Stimulated activated memory B cell treated with anti-CD40 and anti-IgM and Interleukin-4, amounts not matched to agents 10 μg/mL and 1 μg/mL and 100 μg/mL, for 72 hours (primary cell): ENCODE measurements at places on chromosomes 6 and 20.
A peak's percentile ranks its signal among the peaks of the same experiment; 100 is the strongest.

- ATAC-seq: no peak
Observed at GRCh38 chr6:118134736-118135135, 227.7 kb downstream of the SLC35F1 start.

- no peak for ATAC-seq
Observed at GRCh38 chr6:78511009-78511408, 356.3 kb upstream of the IRAK1BP1 start.

GRCh38 chr20:40282541-40282940 lies 406.5 kb downstream of the MAFB start:
- no peak for ATAC-seq

GRCh38 chr6:31289788-31290187 lies 17.9 kb upstream of the HLA-C start:
- ATAC-seq: no peak

DNA sequence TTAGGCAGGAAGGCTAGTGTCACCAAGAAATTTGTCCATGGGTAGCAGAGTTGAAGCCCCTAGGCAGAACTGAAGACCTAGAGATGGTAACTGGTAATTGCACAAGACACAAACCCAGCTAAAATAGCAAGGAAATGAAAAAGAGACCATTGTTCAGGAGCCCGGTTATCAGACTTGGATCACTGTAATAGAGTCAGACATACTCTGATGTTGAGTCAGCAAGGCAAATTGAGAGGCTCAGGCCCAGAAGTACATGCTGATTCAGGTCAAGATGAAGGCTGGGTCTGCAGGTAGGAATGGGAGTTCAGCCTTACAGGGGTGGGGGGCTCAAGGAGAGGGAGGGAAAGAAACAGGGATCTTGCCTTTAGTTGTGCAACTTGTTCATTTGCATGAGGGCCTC lies 6.5 kb upstream of the TMEM242 start:
- no peak for ATAC-seq

DNA sequence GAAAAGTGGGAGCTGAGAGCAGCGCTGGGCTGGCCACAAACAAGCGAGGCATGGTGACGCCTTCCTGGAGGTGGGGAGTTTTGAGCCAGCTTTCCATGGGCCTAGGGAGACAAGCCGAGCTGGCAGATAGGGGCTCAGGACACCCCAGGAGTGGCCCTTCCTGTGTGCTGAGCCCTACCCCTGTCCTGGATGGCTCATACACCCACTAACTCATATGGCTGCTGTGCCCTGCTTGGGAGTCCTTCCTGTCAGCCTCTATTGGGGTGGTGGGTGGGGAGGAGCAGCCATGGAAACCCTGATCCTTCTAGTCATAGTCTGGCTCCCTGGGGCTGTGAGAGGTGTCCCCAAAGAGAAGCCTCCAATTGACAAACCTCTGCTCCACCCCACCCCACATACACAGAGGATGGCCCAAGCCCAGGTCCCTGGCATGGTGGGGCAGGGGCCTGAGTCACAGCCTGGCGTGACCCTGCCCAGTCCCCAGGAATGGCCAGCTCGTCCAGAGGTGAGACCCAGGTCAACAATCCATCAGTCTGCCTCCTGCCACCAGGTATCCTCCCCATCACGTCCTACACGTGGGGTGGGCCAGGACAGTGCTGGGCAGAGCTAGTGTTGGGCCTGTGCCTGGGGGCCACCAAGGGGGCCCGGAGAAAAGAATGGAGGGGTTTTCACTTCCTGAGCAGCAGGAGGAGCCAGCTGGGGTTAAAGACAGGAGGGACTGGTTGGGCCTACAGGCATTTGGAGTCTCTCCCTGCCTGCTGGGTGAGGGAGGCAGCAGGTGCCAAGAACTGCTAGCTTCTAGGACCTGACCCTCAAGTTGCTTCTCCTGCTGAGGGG lies 52.2 kb downstream of the MRPL14 start:
- ATAC-seq: no peak

DNA sequence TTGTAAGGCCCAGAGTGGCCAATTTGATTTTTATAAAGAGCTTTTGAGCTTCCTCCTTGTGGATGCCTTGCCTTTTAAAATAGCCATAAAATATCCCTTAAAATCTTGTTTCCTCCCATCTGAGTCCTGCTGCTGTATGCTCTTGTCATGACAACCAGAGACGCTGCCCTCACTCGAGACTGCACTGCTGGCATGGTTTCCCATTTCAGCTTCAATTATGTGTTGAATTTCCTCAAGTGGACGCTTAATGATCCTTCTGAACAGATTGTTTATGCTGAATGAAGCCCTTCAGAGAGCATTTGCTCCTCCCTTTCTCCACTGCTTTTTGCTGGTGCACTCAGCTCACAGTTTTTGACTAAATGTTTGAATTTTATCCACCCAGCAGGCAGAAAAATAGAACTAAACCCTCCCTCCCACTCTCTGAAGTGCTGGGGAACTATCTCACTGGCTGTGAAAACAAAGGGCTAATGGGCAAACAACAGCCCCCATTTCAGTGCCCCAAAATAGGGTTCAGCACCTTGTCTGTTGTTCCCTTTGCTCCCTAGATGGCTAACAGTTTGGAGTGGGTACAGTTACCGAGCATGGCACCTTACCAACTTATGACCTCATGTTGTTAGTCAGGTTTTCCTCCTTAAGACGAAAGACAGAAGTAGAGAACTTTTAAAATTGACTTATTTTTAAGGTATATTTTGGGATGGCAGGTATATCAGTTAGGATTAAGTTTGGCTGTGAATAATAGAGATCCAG lies 45.5 kb upstream of the RNF8 start:
- ATAC-seq: no peak

DNA sequence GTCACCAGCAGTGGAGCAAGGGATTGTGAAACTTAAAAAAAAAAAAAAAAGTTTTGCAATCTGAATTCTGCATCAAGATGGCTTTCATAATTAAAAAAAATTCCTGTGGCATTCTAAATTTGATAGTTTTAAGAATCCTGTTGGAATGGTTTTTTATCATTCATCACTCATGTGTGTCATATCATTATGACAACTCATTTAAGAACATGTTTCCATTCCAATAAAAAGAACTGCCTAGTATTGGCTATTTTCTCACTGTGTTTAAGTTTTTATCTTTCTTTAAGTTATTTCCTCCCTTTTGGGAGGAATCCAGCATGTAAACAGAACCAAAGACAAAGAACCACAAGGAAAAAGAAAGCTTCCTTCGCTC lies 26.2 kb upstream of the RHAG start:
- ATAC-seq: no peak

DNA sequence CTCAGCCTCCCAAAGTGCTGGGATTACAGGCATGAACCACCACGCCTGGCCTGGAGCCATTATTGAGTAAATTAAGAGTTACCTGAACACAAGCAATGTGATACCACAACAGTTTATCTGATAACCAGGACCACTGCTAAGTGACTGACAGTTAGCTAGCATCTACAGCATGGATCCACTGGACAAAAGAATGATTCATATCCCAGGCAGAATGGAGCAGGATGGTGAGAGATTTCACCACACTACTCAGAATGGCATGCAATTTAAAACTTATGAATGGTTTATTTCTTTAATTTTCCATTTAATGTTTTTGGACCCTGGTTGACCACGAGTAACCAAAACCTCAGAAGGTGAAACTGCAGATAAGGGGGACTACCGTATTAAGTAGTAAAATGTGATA lies 48.6 kb downstream of the RALGAPA2 start:
- no peak for ATAC-seq

- ATAC-seq: no peak
Observed at GRCh38 chr20:48287021-48287494, 501.8 kb upstream of the SULF2 start.

DNA sequence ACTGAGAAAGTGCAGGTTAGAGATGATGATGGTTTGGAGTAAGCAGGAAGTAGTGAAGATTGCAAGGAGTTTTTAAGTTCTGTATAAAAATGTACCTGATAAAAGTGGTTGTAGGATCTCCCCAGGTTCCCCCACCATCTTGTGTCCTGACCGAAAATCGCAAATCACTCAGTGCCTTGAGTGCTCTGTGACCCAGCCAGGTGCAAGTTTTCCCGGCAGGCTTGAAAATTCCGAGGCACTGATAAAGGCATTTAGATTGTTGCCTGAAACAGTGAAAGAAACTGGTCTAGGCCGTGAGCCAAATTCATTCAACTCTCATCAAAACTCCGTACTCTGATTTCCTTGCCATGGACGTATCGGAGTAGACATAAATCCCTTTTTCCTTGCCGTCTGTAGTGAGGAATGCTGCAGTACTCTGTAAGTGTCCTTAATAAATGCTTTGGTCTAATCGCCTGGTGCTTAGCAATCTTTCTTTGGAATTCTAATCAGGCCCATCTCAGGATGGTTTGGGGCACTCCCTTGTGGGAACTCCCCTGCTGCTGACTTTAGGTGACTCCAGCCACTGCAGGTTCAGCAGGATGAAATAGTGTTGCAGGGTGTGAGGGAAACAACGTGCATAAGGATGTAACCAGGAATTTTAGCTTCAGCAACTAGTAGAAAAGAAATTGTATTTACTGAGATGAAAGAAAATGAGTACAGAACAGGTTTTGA lies 1199.8 kb upstream of the MAP3K7 start:
- no peak for ATAC-seq

- peak; percentile 68 for ATAC-seq
Observed at GRCh38 chr6:137866200-137866913, 702 bp upstream of the TNFAIP3 start.

DNA sequence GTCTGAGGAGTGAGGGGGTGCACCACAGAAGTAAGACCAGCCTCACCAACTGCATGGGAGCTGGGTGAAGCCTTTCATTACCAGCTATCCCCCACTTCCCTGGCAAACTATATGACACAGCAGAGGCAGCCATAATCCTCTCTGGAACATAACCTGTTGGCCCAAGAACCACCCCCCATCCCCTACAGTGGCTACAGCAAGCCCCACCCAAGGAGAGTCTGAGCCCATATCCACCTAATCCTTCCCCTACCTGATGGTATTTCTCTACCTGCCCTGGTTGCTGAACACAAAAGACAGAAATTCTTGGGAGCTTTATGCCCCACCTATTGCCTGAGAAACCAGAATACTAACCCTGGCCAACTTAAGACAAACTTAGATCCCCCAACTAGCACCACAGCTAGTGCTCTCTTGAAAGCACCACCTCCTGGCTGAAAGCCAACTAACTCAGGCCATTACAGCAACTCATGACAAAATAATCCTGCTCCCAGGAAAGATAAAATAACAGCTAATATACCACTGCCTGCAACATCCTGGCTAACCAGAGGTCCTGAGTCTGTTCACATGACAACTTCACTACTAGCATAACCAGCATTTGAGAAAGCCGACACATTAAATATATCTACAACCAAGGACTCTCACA lies 11.2 kb downstream of the RNGTT start:
- no peak for ATAC-seq

DNA sequence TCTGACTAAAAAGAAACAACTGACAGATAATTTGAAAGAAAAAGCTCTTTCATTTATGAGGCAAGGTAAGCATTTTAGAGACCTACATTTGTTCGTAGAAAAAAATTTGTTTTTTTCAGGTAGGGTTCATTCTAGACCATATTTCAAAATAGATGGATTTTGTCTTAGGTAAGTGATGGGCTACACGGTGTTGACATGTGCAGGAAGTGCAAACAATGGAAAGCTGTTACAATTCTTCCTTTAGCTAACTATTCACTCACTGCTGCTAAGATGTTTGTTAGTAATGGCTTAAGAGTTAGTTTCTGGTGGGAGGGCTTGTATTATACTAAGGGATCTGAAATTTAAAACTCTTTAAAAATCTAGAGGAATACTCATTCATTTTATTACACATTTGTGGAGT lies 96.7 kb downstream of the CD109 start:
- no peak for ATAC-seq

- ATAC-seq: no peak
Observed at GRCh38 chr6:135642912-135643311, 145.4 kb upstream of the AHI1 start.

DNA sequence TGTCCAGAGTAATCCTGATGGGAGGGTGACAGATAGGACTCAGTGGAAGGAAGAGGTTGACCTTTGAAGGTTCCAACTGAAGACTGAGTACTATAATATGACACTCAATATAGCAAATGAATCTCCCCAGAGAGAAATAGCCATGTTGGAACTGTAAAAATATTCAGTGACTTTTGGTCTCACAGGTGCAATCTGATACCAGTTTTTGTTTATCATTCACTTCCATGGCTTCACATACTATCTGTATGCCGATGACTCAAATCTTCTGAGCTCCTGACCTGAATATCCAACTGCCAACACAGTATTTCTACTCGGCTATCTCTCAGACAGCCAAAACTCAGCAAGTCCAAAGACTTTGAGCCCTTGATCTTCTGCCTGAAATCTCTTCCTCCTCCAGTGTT lies 21.8 kb upstream of the PKHD1 start:
- no peak for ATAC-seq

DNA sequence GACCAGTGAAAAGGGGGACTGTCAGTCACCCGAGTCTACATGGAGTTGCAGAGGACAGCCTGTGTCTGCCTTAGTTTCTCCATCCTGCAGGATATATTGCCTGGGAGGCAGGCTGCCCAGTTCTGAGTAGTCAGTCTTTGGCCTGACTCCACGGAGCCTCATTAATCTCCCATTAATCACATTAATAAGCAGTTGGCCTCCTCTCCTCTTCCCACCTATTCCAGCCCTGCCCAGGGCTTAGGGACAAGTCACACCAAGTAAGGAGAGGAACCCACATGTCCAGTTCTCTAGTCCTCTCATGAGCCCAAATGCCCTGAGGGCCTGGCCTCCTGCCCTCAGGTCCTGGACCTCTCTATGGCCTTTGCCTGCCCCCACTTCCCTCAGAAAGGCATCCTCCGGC lies 1.3 kb upstream of the MUCL3 start:
- ATAC-seq: no peak

GRCh38 chr6:6942831-6943230 lies 164.9 kb upstream of the RREB1 start:
- peak; percentile 95 for ATAC-seq

- no peak for ATAC-seq
Observed at GRCh38 chr20:57791966-57792365, 82.2 kb upstream of the PMEPA1 start.

- ATAC-seq: no peak
Observed at GRCh38 chr20:33914919-33915318, 78.8 kb upstream of the RALY start.

GRCh38 chr6:54921891-54922290 lies 75.3 kb downstream of the FAM83B start:
- ATAC-seq: no peak

GRCh38 chr6:116730513-116730912 lies 35.0 kb downstream of the FAM162B start:
- ATAC-seq: no peak

- ATAC-seq: peak; percentile 97
Observed at GRCh38 chr6:153002613-153003365, at the start of gene MTRF1L. MTRF1L (minus strand) TSS chr6:153002709; CDS start chr6:153002685, 24 bp downstream.
